ENCODE measurements at places on chromosomes 5 and 9. TPM values are rescaled to one million over a fixed set of nuclear protein-coding genes. Genes with fewer than 3 reads are reported as not detected.

Gene FRMD3
- 24.6 TPM for total RNA-seq

Gene ZDHHC21
- total RNA-seq = 61.3 TPM

Gene ACOT12
- total RNA-seq = not detected

Gene C9orf72
- 11.6 TPM for total RNA-seq

Gene LCP2
- 1.2 TPM for total RNA-seq

Gene PCDHGC4
- 1.3 TPM for total RNA-seq

Gene PAEP
- total RNA-seq = not detected

Gene PLAA
- total RNA-seq = 55.4 TPM

Gene CNOT6
- total RNA-seq = 30.9 TPM

Gene IL7R
- 2.1 TPM for total RNA-seq

Gene ADAMTS19
- total RNA-seq = not detected

Gene GLRA1
- not detected for total RNA-seq

Gene CKMT2
- not detected for total RNA-seq

Gene NFX1
- 27.1 TPM for total RNA-seq

Gene IRX1
- total RNA-seq = not detected

Gene GFPT2
- 0.43 TPM for total RNA-seq

Data from thoracic aorta endothelial cell (primary cell).